Activated CD4-positive, alpha-beta T cell treated with anti-CD3 and anti-CD28 coated beads for 36 hours (primary cell): ENCODE measurements at places on chromosomes 12 and 14.

GRCh38 chr12:50185970-50186663, 18.9 kb upstream of the CERS5 start:
- DNase-seq = no peak

DNA sequence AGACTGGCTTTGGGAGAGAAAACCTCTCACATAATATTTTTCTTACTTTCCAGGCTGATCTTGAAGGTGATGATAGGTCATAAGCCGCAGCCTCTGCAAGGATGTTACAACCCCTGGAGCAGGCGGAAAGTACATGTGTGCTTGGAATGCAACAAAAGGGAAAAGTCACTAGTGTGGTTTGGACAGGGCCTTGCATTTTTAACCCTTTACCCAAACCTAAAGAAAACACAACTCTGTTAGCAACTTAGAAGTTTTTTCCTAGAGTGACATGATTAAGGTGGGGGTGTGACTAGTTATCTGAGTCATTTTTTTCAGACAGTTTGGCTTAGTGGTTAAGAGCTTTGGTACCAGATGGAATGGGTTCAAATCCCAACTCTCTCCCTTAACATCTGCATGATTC, 97.0 kb downstream of the TMEM30B start:
- no peak for DNase-seq

GRCh38 chr14:81981307-81981675, 447.6 kb upstream of the SEL1L start:
- no peak for DNase-seq

DNA sequence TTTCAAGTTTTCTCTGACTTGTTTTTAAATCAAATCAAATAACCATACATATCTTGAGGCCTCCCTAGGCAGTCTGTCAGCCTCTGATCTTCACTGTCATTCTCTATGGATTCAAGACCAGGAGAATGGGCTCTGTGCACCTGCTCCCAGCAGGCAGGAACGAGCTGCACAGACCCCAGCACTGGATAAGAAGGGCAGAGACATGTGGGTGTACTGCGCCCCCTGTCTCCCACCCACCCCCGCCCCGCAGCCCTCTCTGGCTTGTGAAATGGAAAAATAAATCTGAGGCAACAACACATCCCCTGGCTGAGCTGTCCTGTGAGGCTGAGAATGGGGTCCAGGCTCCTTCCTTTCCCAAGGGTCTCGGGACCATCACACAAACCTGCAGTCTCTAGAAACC, 26.3 kb downstream of the CLMN start:
- DNase-seq = no peak

- DNase-seq = peak; percentile 62
Observed at GRCh38 chr12:53267306-53267998, 647 bp upstream of the ESPL1 start.

DNA sequence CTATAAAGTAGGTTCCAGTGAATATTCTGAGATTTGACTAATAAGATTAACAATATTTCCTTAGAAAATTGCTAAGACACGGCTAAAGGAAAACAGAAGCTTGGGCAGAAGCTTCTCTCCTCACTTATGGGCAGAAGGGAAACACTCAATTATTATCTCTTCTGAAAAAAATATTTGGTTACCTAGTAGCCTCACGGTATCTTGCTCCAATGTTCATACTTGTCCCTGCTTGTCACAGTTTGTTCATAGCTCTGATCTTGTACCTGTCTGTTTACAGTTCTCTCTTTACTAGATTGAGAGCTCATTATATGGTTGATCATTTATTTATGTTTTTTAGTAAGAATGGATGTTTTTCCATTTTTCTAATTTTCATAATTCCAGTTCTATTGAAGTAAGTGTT, 458.0 kb upstream of the ATP2B1 start:
- no peak for DNase-seq

DNA sequence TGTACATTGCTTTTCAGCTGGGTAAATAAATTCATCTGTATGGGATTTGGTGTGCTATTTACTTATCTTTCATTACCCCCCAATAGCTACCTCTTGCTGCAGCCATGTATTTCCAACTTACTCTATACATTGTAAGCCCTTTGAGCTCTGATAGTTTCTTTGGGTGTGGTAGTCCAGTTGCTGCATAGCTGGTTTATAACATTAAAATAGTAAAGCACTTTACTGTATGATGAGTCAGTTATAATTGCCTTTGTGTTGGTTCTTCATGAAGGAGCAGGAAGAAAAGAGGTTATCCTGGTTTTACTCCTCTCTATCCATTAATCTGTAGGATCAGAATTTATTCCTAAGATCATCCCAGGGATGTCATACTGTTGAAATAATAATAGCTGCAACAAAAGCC, 15.7 kb downstream of the TBC1D30 start:
- DNase-seq = no peak

GRCh38 chr12:105332925-105333324, 2.4 kb downstream of the C12orf75 start:
- DNase-seq = no peak

DNA sequence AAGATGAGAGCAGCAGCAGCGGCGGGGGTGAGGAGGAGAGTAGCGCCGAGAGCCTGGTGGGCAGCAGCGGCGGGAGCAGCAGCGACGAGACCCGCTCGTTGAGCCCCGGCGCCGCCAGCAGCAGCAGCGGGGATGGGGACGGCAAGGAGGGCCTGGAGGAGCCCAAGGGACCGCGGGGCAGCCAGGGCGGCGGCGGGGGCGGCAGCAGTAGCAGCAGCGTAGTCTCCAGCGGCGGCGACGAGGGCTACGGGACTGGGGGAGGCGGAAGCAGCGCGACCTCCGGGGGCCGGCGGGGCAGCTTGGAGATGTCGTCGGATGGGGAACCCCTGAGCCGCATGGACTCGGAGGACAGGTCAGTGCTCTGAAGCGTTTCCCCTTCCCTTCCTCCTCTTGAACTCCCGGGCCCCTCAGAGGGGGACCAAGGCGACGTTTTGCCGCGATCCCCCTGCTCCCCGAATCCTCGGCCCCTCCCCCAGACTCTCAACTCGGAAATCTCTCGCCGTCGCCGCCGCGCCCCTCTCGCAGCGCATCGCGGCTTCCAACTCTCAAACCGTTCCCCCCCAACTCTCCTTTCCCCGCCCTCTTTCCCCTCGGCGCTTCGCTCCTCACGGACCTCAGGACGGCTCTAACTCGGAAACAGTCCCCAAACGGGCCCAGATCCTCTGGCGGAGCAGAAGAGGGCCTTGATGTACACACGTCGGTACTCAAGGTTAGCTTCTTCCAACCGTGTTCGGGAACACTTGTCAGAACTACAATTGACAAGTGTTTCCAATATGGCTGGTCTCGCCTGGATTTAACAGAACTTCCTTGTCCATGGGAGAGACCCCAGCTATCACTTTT, 947 bp downstream of the AEBP2 start:
- peak; percentile 71 for DNase-seq

GRCh38 chr14:70254476-70254961, 65.8 kb upstream of the SLC8A3 start:
- DNase-seq = peak; percentile 25

DNA sequence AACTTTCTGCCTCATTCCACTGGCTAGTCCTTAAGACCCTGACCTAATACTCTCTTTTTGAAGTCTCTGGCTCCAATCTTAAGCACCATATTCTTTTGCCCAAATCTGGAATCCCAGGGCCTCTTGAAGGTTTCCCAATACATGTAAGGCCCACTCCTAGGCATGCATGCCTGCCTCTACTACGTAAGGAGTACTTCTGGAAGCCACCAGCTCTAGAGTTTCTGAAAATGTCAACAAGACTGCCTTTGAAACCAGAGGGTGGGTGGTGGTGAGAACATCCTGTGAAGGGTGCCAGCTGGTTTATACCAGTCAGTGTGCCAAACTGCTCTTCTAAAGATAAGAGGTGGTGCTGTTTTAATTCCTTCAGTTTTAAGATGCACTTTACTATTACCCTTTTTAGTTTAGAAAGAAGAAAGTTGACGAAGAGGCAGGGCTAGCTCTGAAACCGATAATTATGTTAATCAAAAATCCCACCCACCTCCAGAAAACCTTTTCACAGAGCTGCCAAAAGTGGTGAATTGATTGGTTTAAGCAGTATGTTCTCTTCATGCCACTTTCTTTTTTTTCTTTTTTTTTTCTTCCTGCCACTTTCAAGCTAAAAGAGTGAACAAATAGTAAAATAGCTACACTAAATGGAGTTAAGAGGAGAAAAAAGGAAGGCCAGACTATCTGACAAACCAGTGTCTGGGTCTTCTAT, 8.7 kb upstream of the WDR89 start:
- peak; percentile 75 for DNase-seq

DNA sequence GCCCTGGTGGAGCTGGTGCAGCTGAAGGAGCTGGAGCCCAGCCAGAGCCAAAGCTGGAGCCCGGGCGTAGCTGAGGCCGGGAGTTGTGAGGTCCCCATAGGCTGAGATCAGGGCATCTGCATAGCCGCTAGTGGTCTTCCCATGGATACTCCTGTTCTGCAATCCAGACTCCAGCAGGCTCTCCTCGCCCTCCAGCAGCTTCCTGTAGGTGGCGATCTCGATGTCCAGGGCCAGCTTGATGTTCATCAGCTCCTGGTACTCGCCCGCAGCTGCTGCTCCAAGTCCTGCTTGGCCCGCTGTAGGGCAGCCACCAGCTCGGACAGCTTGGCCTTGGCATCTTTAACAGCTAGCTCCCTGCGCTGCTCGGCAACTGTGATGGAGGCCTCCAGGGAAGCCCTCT, 966.1 kb downstream of the FSCB start:
- no peak for DNase-seq

DNA sequence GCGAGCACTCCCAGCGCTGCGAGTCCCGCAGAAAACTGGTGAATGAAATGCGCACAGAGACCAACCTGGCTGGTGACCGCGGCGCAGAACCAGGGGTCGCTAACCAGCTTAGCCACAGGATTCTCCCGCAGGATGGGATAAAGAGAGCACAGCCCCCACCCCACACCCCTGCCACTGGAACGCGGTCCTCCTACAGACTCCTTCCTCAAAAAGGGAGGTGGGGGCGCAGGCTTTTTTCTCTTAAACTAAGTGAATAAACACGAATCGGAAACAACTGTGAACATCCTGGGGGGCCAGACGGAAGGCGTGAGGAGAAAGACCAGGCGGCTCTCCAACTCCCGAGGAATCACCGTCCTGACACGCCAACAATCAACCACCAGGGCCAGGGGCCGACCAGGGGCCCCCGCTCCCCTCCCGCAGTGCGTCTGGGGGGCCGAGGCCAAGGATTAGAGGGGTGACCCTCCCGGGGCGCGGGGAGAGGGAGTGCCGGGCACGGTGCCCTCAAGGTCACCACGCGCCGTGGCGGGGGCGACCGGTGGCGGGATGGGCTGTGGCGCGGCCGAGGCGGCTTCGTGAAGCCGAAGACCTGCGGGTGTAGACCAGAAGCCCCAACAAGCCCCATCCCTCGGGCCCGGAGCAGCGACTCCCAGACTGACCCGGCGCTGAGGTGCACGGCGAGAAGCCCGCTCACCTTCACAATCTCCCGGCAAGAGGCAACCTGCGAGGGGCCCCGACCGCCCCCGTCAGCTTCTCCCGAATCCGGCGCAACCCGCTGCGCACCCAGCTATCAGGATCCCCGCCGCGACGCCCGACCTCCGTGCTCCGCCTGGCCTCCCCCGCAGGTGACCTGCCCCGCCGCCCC, 704 bp downstream of the ATP2B1 start:
- peak; percentile 64 for DNase-seq

GRCh38 chr14:77082356-77082755, 15.7 kb upstream of the CIPC start:
- DNase-seq = no peak

DNA sequence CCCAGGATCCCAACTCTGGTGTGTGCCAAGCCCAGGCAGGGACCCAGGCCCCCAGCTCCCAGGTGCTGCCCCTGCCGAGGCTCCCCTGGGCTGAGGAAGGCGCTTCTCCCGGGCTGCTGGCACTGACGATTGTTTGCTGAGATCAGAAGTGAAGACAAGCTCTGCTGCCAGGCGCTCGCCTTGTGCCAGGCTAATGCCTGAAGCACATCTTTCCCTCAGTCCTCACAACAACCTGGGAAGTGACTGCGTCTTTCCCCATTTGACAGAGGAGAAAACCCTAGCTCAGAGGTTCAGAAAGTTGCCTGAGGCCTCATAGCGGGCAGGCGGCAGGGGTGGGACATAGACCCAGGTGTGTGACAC, 36.8 kb downstream of the ANKRD9 start:
- no peak for DNase-seq

- DNase-seq = no peak
Observed at GRCh38 chr14:57961786-57962060, 95.8 kb upstream of the SLC35F4 start.

DNA sequence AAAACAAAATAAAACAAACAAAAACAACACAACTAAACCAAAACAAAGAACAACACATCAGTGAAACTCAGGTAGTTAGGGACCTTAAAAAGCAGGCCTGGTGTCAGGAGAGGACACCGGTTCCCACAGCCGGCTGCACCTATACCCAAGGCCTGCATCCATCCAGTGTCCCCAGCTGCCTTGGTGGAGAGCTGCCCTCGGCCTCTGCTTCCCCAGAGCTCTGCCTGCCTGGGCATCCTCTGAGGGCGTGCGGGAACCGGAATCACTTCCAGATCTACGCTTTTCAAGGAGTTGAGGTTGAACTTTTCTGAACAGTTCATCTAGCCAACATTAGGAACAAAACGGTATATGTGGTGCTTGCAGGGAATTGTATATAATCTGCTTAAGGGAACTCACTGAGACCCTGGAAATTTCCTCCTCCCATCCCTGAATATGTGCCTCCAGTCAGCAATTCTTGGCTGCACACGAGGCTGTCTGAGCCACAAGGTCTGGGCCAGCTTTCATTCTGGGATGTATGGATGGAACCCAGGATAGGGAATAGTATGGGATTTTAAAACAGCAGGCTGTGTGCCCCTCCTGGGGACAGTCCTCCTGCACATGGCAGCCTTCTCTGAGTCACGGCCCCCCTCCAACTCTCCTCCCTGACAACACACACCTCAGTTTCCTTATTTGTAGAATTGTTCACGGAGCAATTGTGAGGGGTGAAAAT, 319.0 kb upstream of the RTL1 start:
- no peak for DNase-seq

GRCh38 chr12:113347892-113348291, 10.5 kb upstream of the PLBD2 start:
- no peak for DNase-seq

GRCh38 chr12:80710727-80711449, 3.5 kb downstream of the MYF6 start:
- no peak for DNase-seq

DNA sequence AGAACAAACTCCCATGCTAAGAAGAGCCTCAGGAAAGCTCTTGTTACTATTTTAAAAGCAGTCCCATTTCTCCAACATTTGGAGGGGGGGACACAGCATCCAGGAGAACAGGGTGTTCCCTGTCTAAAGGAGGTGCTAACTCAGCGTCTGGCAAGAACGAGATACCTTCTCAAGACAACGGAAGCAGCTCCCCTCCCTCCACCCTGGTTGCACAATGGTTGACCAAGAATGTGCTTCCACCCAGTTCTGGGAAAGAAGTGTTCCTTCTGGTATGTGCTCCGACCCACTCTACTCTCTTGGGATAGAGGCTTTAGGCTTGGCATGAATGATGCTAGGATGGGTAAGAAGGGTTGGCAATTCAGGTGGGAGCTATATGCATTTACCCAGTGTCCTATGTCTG, 1.5 kb upstream of the KRT6A start:
- no peak for DNase-seq

GRCh38 chr12:67534046-67534445, 114.5 kb upstream of the DYRK2 start:
- DNase-seq = no peak
